SK-N-SH (cell line): ENCODE measurements at places on chromosomes 11 and 22.

DNA sequence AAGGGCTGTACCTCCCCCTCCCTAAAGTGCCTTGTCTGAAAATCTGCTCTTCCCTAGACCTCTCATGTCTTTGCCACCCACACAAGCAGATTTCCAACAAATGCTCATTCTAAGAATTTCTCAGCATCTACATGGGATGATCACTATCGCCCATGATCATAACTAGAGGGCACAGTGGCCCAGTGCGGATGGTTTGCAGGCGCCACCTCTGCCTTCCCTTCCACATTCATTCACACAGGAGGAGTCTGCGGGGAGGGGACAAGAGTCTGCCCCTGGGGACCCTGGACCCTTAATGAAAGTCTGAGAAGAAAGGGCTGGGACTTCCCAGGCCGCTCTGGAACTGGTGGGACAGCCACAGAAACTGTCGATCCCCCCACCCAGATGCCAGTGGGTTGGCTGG, 28.9 kb downstream of the KCTD17 start:
- H3K4me3 ChIP-seq: no peak overlapping the region
- H3K27me3 ChIP-seq: peaks cover 21% of the 10 kb centered on the region
- no peaks in the 10 kb centered on the region for H3K4me1 ChIP-seq
- no peak for DNase-seq

- no peak for DNase-seq
- no peaks in the 10 kb centered on the region for H3K27me3 ChIP-seq
- H3K4me1 ChIP-seq: no peaks in the 10 kb centered on the region
- H3K4me3 ChIP-seq: no peak overlapping the region
Observed at GRCh38 chr11:113397212-113397611, 9.6 kb downstream of the ANKK1 start.

- H3K27ac ChIP-seq: no peak overlapping the region
- H3K4me3 ChIP-seq: no peak overlapping the region
- H3K27me3 ChIP-seq: no peaks in the 10 kb centered on the region
- peaks cover 1% of the 10 kb centered on the region for H3K4me1 ChIP-seq
Observed at GRCh38 chr11:123313262-123313661, 116.8 kb upstream of the GRAMD1B start.

- H3K4me1 ChIP-seq: peaks cover 21% of the 10 kb centered on the region
- H3K27me3 ChIP-seq: no peaks in the 10 kb centered on the region
- no peak overlapping the region for H3K27ac ChIP-seq
- DNase-seq: no peak
- H3K36me3 ChIP-seq: peaks cover 34% of the 10 kb centered on the region
- H3K4me3 ChIP-seq: no peak overlapping the region
Observed at GRCh38 chr11:61963282-61964057, 4.0 kb downstream of the FTH1 start.

- no peaks in the 10 kb centered on the region for H3K27me3 ChIP-seq
- DNase-seq: peak; percentile 81
- H3K4me3 ChIP-seq: no peak overlapping the region
- H3K4me1 ChIP-seq: peaks cover 22% of the 10 kb centered on the region
Observed at GRCh38 chr22:20571531-20572007, 64.2 kb downstream of the MED15 start.

DNA sequence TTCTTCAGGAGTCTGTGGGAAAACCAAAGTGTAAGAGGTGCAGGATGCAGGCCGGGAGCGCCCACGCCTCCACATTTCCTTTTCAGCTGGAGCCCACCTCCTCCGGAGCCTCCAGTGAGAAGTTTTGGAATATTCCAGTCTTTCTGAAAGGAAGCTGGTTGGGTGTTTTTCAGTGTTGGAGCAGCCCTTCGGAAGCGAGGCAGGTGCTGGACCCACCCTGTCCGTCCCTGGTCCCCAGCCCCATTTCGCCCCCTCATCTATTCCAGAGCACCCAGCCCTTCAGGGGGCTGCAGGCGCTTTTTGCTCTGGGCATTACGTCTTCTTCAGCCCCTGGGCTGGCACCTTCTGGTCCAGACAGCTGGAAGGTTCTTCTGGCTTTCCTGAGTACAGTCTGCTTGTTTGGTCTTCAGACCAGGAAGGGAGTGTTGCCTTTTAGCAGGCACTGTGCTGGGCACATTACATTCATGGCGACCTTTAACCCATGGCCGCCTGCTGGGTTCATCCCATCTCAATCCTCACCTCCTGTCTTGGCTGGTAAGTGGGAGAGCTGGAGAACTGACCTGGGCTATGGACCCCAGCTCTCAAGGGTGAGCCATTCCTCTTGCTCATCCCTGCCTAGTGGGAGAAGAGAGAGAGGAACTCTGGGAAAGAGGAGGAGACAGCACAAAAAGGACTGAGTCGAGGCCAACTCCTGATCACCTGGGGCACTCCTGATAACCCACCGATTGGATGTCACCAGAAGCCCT, 710 bp upstream of the THY1 start:
- H3K4me3 ChIP-seq: peak overlapping the region; percentile 87
- 0 out of 2 replicates have a peak overlapping the region, but pooled peaks have one; percentile 70 for H3K27ac ChIP-seq
- DNase-seq: no peak
- no peaks in the 10 kb centered on the region for H3K27me3 ChIP-seq

DNA sequence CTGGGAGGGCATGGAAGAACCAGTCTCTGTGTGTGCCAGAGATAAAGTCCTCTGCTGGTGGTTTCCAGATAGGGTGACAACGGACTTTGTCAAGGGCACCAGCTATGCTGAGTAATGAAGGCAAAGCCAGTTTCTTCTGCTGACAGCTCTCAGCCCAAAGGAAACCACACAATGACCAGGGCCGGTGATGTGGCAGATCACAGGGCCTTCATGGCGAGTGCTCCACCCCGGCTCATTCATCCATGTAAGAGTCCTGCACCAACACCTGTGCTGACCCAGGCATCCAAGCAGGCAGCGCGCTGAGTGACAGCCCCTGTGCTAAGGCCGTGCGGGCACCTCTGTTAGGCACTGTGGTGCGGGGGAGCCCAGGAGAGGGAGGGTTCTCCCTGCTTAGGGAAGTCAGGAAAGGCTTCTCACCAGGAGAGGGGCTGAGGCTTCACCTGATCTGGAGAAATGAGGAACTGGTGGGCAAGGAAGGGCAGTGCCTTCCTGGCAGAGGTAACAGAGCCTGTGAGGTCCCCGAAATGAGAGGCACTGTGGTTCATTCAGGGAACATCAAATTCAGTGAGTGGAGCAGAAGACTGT, 33.8 kb downstream of the TP53I11 start:
- DNase-seq: no peak
- peaks cover 2% of the 10 kb centered on the region; the same call in 1 of the 2 replicates for H3K4me1 ChIP-seq
- no peak overlapping the region for H3K4me3 ChIP-seq

DNA sequence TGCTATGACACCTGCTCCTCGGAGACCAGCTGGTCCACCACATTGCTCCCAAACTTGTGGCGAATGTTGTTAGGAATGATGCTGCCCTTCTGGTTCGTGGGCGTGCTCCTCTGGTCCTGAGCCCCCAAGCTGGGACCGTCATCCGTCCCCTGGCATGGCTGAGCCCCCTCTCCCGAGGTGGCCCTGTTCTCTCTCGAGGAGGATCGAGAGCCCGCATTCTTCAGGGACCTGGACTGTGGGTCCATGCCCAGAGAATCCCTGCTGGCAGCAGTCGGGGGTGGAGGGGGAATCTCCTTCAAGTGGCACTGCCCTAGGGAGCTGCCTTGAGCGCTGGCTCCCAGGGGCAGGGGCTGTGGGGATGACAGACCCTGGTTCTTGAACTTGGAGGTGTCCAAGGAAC, 17.4 kb downstream of the TST start:
- H3K27ac ChIP-seq: no peak overlapping the region
- no peaks in the 10 kb centered on the region for H3K36me3 ChIP-seq
- peaks cover 14% of the 10 kb centered on the region; the same call in 1 of the 2 replicates for H3K27me3 ChIP-seq
- H3K4me1 ChIP-seq: no peaks in the 10 kb centered on the region

DNA sequence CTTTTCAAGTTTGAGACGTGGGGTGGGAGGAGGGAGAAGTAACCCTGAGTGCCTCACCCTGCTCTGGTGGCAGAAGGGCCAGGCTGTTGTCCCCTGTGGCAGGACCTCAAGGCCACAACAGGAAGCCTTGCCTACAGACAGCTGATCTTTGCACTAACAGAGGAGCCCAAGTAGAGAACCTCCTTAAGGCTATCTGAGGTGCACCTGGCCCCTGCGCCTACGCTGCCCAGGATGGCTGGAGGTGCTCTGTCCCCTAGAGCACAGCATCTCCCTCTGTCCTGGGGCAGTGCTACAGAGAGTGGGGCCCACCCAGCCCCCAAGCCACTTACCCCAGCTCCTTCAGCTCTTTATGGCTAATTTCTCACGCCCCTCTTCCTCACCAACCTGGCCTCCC, 27.0 kb downstream of the MYO7A start:
- H3K4me1 ChIP-seq: no peaks in the 10 kb centered on the region
- H3K27ac ChIP-seq: no peak overlapping the region
- no peaks in the 10 kb centered on the region for H3K27me3 ChIP-seq

DNA sequence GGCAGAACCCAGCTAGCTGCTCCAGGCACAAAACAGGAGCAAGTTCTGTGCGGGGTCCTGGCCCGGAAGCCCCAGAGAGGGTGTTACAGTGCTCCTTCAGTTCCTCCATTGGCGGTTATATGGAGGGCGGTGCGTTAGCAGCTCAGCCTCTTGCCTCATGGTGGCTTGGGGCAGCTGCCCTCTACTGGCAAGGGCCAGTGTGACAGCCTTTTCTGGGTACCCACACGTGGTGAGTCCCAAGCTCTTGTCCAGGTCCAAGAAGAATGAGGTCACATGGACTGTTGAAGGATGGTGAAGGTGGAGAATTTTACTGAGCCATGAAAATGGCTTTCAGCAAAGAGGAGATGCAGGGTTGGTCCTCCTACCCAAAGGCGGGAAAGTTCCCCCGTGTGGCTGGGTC, 100.5 kb downstream of the WT1 start:
- peaks cover 15% of the 10 kb centered on the region; the same call in 1 of the 2 replicates for H3K27me3 ChIP-seq
- peaks cover 8% of the 10 kb centered on the region; the same call in 1 of the 2 replicates for H3K4me1 ChIP-seq
- no peak overlapping the region for H3K4me3 ChIP-seq
- H3K36me3 ChIP-seq: no peaks in the 10 kb centered on the region

- no peak overlapping the region for H3K4me3 ChIP-seq
- no peak for DNase-seq
- H3K36me3 ChIP-seq: peaks cover 12% of the 10 kb centered on the region
- no peak overlapping the region for H3K27ac ChIP-seq
- H3K4me1 ChIP-seq: no peaks in the 10 kb centered on the region
Observed at GRCh38 chr11:111694851-111695250, 71.3 kb downstream of the PPP2R1B start.

DNA sequence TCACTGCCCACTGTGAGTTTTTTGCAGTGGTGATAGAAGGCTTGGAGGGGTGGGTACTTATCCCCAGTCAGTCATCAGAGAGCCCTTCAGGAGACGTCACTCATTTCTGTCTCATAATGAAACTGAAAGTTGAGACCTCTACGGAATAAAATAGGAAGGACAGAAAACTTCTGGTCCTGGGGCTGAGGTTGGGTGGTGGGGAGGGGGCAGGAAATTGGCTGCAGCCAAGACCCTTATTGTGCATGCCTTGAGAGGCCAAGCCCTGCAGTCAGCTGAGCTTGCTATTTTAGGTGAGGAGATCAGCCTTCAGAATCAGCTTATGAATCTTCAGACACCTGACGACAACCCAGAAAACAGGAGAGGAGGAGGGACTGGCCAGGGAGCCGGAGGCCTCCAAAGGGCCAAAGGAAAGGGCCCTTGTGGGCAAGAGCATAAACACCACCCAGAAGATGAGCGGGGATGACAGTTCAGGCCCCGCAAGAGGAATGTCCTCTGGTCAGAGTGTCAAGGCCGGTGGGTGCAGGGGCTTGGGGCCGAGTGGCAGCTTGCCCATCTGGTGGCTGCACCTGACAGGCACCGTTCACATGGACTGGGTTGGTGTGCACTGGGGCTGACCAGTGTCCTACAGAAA, 17.9 kb upstream of the ADA2 start:
- DNase-seq: no peak
- no peak overlapping the region for H3K27ac ChIP-seq
- H3K4me3 ChIP-seq: no peak overlapping the region
- H3K36me3 ChIP-seq: no peaks in the 10 kb centered on the region
- no peaks in the 10 kb centered on the region for H3K4me1 ChIP-seq
- H3K27me3 ChIP-seq: no peaks in the 10 kb centered on the region; the same call in 1 of the 2 replicates

- no peaks in the 10 kb centered on the region for H3K36me3 ChIP-seq
- no peak for DNase-seq
- H3K27ac ChIP-seq: no peak overlapping the region
- no peaks in the 10 kb centered on the region for H3K27me3 ChIP-seq
- no peaks in the 10 kb centered on the region for H3K4me1 ChIP-seq
Observed at GRCh38 chr11:11553573-11553972, 68.2 kb downstream of the GALNT18 start.

- H3K4me3 ChIP-seq: no peak overlapping the region
- peaks cover 2% of the 10 kb centered on the region; the same call in 1 of the 2 replicates for H3K36me3 ChIP-seq
- DNase-seq: no peak
- no peak overlapping the region for H3K27ac ChIP-seq
- H3K4me1 ChIP-seq: no peaks in the 10 kb centered on the region
Observed at GRCh38 chr11:27339941-27340340, 23.1 kb downstream of the CCDC34 start.

DNA sequence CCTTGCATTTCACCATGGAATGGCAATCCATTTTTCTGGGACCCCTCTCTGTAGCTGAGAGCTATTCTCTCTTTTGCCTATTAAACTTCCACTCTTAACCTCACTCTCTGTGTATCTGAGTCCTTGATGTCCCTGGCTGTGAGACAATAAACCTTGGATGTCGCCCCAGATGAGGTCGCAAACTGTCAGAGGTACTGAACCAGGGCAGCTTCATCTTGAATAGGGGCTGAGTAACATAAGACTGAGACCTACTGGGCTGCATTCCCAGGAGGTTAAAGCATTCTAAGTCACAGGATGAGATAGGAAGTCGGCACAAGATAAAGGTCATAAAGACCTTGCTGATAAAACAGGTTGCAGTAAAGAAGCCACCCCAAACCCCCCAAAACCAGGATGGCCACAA, 68.0 kb downstream of the RSF1 start:
- H3K27ac ChIP-seq: no peak overlapping the region
- H3K36me3 ChIP-seq: peaks cover 15% of the 10 kb centered on the region
- no peak overlapping the region for H3K4me3 ChIP-seq
- H3K4me1 ChIP-seq: no peaks in the 10 kb centered on the region
- DNase-seq: no peak

DNA sequence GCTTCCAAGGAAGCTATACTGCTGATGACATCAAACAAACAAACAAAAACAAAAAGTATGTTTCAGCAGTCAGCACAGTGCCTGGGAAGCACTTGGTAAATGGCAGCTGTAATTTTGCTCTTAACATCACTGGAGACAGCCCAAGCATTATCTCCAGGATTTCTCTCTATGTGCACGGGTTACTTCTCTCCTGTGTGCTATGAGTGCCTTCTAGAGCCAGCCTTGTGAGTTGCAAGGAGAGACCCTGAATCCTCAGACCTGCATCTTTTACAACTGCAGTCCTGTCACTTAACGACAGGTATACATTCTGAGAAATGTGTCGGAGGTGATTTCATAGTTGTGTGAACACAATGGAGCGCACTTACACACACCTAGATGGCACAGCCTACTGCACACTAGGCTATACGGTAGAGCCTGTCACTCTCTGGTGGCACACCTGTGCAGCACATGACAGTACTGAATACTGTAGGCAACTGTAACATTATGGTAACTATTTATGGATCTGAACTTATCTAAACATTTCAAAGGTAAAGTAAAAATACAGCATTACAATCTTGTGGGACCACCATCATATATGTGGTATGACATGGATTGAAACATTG, 662.5 kb upstream of the B3GAT1 start:
- H3K36me3 ChIP-seq: no peaks in the 10 kb centered on the region
- H3K27me3 ChIP-seq: no peaks in the 10 kb centered on the region
- no peak overlapping the region for H3K27ac ChIP-seq
- H3K4me1 ChIP-seq: peaks cover 10% of the 10 kb centered on the region; the same call in 1 of the 2 replicates
- DNase-seq: no peak
- H3K4me3 ChIP-seq: no peak overlapping the region
